ENCODE measurements at places on chromosomes 11 and 22. TPM values are rescaled to one million over a fixed set of nuclear protein-coding genes. Genes with fewer than 3 reads are reported as not detected.

Gene BTBD18
- total RNA-seq: not detected

Gene LRRC32
- 19.4 TPM for total RNA-seq

Gene TRPC6
- not detected for total RNA-seq

Gene CCDC87
- not detected for total RNA-seq

DNA sequence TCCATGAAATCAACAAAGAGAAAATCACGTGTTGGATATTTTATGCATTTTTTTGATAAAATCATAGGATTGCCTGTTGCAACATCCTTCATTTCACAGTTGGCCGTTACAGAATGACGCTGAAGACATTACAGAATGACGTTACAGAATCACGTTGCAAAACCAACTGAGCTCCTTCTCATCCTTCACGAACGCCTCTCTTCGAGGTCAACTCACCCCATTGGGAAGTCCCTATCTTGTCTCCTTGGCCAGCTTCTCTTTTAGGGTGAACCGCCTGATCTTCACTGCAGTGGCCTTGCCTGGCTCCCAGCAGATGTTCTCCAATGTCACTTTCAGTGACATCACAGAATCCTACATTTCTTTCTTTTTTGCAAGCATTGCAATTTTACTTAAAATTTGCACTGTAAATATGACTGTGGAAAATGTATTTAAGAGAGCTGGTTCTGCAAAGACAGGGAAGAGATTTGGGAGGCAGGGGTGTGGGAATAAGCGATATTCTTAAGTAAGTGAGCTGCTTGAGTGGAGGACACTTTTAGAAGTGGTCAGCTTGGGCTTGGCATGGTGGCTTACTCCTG, 5.1 kb downstream of the KRTAP5-7 start:
- no peak for DNase-seq

- peak; percentile 28 for DNase-seq
These were observed 2.0 kb downstream of the PARVG start for GRCh38 chr22:44182588-44183286.

DNA sequence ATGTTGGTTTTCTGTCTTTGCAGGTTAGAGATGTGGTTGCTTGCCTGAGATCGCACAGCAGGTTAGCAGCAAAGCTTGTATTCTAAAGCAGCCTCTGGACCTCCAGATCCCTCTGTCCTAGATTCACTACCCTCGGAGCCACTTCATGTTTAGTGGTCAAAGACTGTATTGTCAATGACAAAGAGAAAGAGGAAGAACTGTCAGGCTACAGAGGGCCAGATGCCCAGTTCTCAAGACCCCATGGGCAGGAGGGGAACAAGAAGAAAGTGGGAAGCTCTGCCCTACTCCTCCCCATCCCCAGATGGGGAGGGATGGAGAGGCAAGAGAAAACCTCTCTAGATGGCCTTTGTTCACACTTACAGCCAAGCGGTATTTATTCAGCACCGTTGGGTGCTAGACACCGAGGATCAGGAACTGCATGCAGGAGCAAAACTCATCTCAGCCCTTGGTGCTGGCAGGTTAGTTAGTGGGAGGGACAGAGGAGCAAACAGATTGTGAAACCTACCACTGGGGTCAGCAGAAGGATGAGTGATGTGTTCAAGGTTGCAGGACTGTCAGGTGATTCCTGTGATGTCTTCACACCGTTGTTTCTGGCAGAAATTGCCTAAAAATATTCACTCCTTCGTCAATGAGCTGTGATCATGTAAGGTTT, 38.3 kb upstream of the PTPRJ start:
- DNase-seq: no peak

DNA sequence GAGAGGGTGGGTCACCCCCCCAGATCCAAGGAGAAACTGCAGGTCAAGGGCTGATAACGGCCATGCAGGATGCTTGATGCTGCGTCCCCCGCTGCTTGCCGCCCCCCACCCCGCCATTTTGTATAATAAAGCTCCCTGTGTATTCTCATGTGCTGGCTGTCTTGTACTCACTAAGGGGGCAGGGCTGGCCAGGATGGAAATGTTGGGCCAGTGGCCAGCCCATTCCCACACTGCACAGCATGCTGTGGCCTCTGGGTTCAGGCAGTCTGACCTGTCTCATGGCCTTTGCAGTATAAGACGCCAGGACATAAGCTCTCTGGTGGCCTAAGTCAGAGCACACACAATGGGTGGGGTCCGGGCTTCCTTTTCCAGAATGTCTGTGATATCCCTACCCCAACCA, 421 bp upstream of the PRR33 start:
- DNase-seq: no peak

GRCh38 chr22:19970479-19971275, 29.1 kb upstream of the TXNRD2 start:
- DNase-seq: peak; percentile 35

- DNase-seq: no peak
These were observed 3.4 kb downstream of the FJX1 start for GRCh38 chr11:35621620-35622019.

DNA sequence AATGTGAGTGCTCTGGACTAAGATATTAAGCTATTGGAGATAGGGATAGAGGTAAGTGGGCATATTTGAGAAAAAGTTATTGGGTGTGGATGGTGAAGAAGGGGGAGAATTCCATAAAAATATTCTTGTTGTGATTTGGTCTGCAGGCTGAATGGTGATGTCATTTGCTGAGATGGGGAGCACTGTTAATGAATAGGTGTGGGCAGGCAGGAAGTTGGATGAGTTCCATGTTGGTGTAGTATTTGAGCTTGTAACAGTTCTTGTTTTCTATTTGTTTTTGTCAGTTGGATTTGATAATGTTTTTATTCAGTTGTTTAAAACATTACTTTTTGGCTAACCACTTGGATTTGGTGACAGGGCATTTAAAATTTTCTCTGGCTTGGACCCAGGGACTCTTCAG, 168.8 kb downstream of the C11orf87 start:
- DNase-seq: no peak

DNA sequence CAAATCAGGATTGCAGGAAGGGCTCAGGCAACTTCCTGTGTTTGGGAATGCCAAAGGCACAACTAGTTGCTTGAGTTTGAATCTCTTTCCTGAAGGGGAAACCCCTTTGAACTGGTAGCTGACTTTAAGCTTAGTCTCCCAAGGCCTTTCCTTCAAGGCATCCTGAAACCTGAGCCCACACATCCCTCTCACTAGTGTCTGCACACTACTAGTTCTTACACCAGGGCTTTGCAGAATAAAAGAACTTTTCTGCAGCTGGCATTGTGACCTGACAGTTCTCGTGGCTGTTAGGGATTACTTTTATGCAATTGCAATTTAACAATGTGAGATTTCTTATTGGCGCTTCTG, 95.4 kb downstream of the EXT2 start:
- DNase-seq: no peak

GRCh38 chr11:47399860-47400767, 8.3 kb upstream of the SLC39A13 start:
- DNase-seq: no peak

DNA sequence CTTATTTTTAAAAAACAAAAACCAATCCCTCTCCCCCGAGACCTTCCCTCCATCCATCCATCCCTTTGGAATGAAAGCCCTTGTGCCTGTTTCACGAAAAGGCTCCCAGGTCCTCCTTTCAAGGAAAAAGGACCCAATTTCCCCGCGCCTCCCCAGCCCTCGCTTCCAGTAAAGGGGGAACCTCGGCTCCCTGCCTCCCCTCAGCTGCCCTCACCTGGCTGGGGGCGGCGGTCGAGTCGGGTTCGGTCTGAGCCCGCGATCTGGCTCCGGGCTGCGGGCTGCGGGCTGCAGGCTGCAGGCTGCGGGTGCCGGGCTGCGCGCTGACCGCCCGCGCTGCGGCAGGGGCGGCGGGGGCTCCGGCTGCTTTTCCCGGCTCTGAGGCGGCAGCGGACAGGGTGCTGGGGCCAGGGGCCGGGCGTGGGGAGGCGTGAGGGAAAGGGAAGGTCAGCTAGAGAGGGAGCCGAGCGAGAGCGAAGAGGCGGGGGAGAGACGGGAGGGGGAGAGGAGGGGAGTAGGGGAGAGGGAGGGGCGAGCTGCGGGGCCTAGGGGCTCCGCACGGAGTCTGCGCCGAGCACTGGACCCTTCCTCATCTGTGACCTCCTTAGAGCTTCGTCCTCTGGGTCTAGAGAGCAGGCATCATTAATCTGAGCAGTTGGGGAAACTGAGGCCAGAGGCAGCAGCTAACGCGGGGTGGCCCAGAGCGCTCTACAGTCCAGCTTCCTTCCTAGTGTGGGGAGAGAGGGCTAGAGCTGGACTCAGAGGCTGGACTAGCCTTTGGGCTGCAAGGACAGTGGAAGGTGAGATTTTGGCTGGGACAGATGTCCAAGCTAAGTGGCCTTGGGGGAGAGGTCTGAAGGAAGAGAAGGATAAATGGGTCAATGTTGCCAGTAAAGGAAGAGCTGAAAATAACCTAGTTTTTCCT, at the start of gene C1QTNF4:
TSS of gene C1QTNF4 (minus strand) at position 478 of the 922 bp plus-strand sequence. CDS start 3,601 bp downstream, outside the sequence.
- no peak for DNase-seq

- DNase-seq: no peak
These were observed 1.7 kb upstream of the PARVA start for GRCh38 chr11:12375720-12376119.

DNA sequence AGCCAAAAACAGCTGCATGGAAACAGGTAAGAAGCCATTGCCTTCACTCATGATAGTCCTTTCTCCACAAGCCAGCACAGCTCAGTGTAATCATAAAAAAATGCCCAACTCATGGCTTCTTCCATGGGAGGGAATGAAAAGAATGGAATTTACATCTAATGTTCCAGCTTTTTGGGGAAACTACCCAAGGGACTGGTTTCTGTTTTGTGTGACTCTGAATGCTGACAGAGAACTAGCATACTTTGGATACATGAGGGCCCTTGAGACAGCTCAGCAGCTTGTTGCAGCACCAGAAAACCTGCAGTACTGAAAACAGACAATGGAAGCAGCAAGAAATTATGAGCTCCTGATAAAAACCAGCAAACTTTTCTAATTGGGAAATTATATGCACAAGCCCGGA, 24.2 kb upstream of the HORMAD2 start:
- DNase-seq: no peak

Data from gastrocnemius medialis (tissue), 4 donors.